ENCODE measurements at places on chromosomes 4 and X.

GRCh38 chr4:168562041-168562571 lies 65.3 kb downstream of the PALLD start:
- DNase-seq = no peak

- no peak for DNase-seq
Observed at GRCh38 chr4:183399126-183399522, 45.3 kb upstream of the CDKN2AIP start.

DNA sequence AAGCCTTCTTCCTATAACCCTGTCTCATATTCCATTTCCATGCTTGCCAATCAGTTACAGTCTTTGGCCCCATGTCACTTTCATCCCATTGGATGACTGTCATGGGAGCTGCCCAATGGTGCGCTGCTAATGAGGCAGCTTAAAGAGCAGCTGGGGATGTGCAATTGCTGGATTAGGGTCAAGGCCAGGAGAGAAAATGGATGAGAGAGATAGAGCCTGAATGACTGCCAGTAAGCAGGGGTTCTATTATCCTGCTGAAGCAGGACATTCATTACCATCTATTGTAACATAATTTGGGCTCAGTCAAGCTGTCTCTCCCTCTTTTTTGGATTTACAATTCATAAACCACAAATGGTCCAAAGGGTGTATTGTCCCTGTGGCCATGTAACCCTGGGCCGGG lies 909.0 kb downstream of the CENPC start:
- no peak for DNase-seq

GRCh38 chr4:148634476-148634875 lies 192.3 kb upstream of the NR3C2 start:
- no peak for DNase-seq

DNA sequence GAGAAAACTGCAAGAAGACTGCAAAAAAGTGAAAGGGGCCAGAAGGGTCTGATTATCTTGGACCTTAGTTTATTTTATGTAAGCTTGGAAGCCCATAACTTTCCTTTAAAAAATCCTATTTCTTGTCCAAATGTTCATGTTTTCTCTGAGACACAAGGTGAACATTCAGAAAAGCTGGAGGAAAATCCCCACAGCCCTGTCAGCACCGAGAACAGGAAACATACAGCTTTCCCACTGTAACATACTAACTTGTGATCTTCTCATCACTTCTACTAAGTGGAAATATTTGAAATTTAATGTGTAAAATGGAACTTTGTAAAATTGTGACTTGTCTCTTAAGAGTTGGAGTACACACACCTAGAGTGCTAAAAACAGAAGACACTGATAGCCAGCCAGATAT lies 21.3 kb downstream of the GPR174 start:
- DNase-seq = no peak

GRCh38 chr4:7427361-7427760 lies 7.4 kb downstream of the PSAPL1 start:
- DNase-seq = no peak

DNA sequence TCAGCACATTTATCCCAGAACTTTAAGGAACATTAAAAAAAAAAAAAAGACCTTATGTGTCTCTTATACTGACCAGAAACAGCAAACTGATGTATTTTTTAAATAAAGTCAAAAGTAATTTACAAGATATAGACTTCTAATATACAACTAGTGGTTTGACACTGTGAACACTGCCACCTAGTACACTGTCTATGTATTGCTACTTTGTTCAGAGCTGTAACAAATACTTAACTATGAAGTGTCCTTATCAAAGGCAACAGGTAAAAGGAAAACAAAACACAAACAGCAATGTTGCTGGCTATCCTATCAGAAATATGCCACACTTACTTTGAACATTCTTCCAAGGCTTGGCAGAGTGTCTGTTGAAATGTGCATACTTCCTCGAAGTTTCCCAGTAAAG lies 60.4 kb downstream of the CD40LG start:
- DNase-seq = no peak

DNA sequence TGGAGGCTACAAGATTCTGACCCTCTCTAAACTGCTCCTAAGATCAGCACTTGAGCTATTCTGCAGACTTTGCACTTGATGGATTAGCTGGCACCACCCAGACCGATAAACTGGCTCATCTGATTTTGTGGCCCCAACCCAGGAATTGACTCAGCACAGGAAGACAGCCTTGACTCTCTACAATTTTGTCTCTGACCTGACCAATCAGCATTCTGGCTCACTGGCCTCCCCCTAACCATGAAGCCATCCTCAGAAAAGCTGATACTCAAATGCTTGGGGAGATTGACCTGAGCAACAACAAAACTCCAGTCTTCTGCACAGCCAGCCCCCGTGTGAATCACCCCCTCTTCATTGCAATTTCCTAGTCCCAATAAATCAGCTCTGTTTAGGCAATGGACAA lies 195.4 kb upstream of the PPP1R2C start:
- DNase-seq = no peak

GRCh38 chrX:131650637-131651410 lies 107.0 kb downstream of the OR13H1 start:
- no peak for DNase-seq

DNA sequence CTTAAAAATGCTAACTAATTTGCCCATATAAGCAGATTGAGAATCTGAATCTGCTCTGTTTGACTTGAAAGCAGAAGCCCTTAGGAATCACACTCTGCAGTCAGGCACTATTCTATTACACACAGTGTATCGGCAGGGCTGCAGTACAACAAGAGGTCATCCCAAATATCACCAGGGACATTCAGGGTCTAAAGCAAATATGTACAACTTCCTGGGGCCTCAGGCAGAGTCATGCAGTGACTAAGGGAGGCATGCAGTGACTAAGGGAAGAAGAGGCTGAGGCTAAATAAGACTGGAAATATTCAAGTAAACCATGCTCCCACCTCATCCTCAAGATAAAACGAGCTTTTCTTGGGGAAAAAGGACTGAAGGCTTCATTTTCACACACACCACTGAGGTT lies 20.9 kb downstream of the MAPK10 start:
- no peak for DNase-seq

GRCh38 chrX:116232833-116233232 lies 62.3 kb downstream of the AGTR2 start:
- DNase-seq = no peak

GRCh38 chr4:122633211-122633610 lies 12.3 kb upstream of the IL21 start:
- DNase-seq = no peak

DNA sequence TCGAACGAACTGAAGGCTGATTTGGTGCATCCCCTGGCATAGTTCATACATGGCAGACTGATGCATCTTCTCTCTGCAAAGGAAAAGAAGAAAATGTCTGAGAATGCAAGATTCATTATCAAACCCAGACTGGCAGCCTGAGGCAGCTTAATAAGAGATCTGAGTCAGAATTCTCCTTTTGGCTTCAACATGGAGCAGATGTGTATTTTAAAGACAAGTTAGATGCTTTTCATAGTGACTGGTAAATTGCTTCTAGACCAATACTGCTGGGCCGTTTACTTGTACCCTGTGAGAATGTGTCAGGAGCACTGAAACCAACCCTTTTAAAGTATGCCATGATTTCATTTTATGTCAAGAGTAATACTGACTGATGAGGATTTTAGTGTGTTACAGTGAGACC lies 322.0 kb downstream of the NR3C2 start:
- DNase-seq = no peak

DNA sequence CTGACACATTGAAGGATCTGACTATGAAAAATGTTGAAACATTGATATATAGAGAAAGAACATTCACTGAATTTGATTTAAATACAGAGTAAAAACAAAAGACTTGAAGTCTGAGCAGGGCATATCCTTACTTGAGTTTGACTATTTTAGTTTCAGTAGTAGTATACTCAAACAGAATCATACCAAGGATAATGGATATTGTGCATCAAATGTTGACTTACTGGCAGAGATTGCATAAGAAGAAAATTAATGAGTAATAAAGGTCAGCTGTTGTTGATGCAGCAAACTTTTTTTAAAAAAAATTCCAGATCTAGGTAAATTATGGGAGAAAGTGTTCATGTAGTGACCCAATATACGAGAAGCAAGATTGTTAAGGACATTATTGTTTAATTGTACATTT lies 94.5 kb upstream of the APOOL start:
- DNase-seq = no peak

GRCh38 chr4:5032813-5033212 lies 13.6 kb upstream of the CYTL1 start:
- no peak for DNase-seq

DNA sequence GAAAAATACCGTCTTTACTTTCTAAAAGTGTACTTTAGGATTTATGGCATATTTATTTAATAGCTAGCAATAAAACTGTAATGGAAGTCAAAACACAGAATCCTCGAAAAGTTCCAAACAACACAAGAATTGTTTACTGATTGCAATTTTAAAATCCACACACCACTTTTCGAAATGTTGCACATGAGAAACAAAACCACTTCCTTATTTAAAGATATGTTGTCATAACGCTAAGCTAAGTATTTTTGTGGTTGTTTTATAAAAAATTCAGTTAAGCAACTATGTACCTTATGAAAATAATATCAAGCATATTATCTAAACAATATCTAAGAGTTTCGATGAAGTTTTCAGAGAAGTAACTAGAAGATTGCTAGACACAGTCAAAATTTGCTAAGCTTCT lies 344 bp downstream of the TMPRSS11D start:
- DNase-seq = no peak

GRCh38 chr4:14835288-14835687 lies 167.0 kb upstream of the CPEB2 start:
- DNase-seq = no peak

- no peak for DNase-seq
Observed at GRCh38 chrX:6683353-6683752, 148.4 kb upstream of the VCX3A start.

DNA sequence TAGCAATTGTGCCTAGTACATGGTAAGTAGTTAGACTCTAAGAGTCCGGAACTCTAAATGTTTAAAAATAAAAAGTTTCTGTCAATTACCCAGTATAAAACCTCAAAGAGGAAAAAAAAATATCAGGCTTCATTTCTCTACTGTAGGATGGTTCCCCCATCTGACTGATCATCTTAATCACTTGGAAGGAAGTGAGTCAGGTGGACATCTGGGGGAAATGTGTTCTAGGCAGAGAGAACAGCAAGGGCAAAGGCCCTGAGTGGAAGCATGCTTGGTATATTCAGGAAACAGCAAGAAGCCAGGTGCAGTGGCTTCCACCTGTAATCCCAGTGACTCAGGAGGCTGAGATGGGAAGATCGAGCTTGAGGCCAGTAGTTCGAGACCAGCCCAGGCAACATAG lies 2.9 kb upstream of the EIF1AX start:
- DNase-seq = no peak

DNA sequence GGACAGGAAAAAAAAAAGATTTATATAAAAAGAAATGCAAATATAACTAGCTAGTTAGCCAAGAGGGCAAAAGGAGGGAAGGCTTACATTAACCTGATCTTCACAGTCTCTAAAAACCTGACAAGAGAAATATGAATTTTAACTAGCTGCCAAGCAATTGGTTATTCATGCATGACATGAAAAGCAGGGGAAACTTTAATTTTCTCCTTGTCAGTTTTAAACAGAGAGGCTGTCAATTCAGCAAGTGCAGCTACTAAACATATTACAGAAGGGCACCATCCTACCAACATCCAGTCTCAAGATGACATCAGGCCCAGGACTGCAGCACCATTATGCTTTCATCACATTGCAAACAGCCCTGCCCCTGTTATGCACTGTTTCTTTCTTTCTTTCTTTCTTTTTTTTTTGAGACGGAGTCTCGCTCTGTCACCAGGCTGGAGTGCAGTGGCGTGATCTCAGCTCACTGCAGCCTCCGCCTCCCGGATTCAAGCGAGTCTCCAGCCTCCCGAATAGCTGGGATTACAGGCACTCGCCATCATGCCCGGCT lies 38.9 kb upstream of the CBR4 start:
- DNase-seq = no peak

DNA sequence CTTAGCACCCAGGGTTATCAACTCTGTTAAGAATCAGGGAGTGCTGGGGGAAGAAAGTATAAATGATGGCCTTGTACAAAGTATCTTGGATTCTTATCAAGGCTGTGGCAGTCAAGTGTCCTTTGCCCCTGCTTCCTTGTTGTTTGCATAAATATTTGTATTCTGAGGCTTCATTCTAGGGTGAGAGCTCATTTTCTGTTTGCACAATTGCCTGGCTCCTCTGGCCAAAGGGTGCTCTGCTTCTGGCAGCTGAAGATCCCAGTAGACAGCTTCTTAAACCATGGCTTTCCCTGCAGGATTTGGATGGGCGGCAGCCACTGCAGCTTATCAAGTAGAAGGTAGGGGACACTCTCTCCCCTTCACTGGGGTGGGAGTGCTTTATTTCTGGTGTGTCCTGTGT lies at the start of gene GBA3:
Gene GBA3, plus strand, starts transcription at position 202 of the 400 bp plus-strand sequence.
- no peak for DNase-seq

DNA sequence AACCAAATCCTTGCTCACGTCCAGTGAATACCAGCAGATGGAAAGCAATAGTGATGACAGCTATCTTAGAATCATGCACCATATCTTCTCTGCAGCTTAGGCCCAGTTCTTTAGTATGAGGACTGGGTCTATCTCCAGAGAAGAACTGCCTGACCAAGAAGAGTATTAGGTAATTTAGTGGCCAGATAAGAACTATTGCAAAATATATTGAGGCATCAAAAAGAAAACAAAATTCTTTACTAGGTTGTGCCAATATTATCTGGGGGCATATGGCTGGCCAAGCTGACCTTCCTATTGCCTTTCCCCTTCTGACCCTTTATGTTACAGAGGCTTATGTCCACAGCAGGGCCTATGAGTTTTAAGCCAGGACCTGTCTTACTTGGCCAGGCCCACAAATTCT lies 91.2 kb downstream of the RLIM start:
- no peak for DNase-seq

- DNase-seq = no peak
Observed at GRCh38 chrX:150363561-150364346, 637 bp downstream of the MAMLD1 start.

DNA sequence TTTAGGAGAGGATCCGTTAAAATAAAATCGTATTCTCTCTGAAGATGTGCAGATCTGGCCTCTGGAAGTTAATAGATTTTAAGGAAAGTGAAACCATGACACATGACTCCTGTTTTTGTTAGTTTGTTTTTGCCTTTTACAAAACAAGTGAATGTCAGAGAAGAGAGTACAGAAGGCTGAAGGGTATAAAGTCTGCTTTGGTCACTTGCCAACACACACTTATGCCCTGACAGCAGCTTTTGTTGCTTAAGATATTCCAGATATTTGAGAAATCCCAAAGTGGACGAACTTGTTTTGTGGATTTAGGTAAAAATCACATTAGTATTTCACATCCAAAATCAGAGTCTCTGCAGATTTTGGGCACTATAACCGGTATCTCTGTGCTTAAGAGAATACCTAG lies 192.4 kb upstream of the RASGEF1B start:
- no peak for DNase-seq
